ENCODE measurements at places on chromosomes 11 and 22.

- peak; percentile 86 for DNase-seq
Observed at GRCh38 chr22:38733329-38733723, 22.5 kb downstream of the SUN2 start.

DNA sequence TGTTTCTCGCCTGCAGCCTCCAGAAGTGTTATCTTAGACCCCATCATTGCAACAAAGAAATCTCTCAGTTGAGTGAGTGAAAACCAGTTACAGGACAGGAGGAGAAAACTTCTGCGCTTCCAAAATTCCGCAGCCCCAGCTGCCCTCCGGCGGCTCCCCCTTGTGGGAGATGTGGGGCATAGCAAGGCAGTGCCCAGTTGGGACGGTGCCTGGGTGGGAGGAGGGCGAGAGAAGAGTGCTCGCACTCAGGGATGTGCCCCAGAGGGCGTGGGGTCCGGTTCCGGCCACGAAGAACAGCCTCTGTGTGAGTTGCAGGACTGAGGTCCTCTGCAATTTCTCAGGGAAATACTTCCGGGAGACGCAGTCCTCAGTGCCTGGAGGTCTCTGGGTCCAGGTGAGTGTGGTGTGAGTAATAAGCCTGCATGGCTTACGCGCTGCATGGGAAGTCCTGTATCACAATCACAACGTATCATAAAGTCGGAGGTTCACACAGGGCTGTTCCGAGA, 87.0 kb upstream of the BLID start:
- peak; percentile 92 for DNase-seq

- no peak for DNase-seq
Observed at GRCh38 chr11:15605094-15605493, 490.4 kb downstream of the INSC start.

DNA sequence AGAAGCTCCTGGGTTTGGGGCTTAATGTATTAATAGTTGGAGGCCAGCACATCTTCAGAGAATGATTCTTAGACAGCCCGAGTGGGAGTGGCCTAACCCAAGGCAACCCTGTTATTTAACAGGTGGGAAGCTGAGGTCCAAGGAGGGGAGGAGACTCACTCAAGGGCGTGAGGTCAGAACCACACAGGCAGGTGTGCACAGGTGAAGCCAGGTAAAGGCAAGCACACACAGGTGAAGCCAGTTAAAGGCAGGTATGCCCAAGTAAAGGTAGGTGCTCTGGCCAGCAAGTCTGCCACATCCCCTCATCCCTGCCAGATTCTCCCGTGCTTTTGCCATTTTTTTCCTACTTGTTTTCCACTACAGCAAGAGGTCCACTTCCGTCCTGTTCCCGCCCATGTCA, 2.9 kb upstream of the SHANK2 start:
- DNase-seq = no peak

GRCh38 chr11:122703541-122704272, 48.2 kb downstream of the UBASH3B start:
- no peak for DNase-seq

GRCh38 chr11:120168960-120169681, 31.2 kb upstream of the TRIM29 start:
- DNase-seq = peak; percentile 95

GRCh38 chr11:1879342-1879940, 12.3 kb downstream of the PRR33 start:
- DNase-seq = no peak

DNA sequence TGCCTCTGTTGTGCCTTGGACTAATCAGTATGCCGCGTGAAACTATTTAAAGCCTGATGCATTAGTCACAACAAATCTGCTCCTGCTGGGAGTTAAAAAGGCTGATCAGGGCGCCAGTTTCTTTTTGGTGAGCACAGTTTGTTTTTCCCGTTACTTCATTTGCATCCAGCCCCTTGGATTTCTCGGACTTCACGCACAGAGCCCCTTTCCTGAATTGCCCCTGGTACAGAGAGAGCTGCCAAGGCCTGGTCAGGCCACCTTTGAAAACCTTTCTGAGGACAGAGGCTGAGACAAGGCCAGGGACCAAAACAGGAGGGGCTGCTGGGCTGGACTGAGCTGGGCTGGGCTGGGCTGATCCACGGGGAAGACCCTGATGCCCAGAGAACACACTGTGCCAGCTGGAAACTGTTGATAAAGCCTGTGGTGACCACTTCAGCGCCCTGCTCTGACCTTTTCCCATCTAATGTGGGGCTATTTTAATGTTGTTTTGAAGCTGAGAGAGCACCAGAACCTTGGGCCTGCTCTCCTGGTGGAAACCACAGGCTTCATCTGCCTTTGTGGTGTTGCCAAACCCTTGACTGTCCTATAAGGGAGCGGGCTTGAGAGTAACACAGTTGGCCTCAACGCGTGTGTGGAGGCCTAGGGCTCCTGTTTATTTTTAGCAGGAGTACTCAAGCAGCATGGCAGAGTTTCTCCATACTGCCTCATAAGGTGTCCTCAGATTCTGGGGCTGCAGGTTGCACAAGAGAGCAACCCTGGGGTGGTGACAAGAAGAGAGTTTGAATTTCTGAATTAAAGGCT, 44.2 kb downstream of the NAV2 start:
- DNase-seq = no peak

DNA sequence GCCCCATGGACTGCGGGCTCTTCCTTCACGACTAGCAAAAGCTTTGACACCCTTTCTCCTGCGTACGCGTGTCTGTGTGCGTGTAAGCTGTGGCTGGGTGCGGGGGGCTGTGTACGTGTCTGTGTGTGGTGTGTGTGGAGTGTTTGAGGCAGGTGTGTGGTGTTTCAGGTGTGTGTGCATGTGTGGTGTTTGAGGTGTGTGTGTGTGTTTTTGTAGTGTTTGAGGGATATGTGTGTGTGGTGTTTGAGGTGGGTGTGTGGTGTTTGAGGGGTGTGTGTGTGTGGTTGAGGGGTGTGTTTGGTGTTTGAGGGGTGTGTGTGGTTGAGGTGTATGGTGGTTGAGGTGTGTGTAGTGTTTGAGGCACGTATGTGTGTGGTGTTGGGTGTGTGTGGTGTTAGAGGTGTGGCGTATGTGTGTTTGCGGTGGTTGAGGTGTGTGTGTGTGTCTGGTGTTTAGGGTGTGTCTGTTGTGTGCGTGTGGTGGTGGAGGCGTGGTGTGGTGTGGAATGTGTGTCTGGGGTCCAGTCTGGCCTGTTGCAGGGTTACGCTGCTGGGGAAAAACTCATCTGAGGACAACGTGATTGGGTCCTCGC, 687 bp upstream of the ARSA start:
- DNase-seq = peak; percentile 40

- no peak for DNase-seq
Observed at GRCh38 chr11:111185266-111185665, 60.3 kb upstream of the POU2AF2 start.

- no peak for DNase-seq
Observed at GRCh38 chr11:46149826-46150225, 28.6 kb upstream of the PHF21A start.

DNA sequence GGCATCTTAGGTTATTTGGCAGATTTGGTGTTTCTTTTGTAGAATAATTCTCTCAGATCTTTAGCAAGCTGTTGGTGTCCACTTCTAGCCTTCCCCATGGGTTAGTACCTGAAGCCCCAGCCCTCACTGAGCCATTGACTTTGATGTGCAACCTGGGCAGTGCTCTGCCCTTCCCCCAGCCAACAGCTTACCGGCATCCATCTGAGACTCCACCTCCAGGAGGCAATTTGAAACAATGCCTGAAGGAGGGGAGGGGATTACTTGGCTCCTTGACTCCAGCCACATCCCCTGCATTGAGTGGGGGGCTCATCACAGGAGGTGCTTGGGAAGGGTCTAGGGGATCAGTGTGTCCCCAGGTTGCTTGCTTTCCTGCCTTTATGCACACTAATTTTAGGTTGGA, 114.8 kb downstream of the TRIM29 start:
- DNase-seq = peak; percentile 80

- no peak for DNase-seq
Observed at GRCh38 chr22:43263645-43264514, 76.9 kb upstream of the TTLL12 start.

DNA sequence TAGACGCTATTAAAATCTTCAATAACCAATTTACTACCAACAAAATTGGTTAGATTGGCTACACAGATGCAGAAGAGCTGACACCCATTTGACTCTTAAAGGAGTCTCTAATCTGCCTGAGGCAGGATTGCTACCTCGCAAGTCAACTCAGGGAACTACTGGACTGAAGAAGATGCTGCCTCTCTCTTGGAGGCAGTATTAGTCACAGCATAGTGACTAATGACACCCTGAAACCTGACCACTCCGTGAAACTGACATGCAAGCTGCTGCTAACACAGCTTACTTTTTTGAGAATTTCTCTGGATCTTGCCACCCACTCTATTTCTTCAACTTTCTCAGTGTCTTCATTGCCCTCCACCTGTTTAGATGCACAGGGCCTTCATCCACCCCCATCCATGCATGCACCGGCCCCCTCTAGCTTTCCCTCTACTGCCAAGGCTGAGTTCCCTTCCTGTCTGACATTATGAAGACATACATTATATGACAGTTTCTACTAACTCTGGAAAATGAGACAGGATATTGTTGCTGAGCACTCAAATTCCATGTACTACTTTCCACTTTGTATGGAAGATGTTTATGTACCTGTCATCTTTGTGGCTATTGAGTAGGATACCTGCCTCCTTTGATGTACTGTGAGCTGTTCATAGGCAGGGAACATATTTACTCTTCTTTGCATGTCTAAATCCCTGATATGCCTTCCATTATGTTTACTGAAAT, 183.2 kb downstream of the MSANTD4 start:
- DNase-seq = no peak

DNA sequence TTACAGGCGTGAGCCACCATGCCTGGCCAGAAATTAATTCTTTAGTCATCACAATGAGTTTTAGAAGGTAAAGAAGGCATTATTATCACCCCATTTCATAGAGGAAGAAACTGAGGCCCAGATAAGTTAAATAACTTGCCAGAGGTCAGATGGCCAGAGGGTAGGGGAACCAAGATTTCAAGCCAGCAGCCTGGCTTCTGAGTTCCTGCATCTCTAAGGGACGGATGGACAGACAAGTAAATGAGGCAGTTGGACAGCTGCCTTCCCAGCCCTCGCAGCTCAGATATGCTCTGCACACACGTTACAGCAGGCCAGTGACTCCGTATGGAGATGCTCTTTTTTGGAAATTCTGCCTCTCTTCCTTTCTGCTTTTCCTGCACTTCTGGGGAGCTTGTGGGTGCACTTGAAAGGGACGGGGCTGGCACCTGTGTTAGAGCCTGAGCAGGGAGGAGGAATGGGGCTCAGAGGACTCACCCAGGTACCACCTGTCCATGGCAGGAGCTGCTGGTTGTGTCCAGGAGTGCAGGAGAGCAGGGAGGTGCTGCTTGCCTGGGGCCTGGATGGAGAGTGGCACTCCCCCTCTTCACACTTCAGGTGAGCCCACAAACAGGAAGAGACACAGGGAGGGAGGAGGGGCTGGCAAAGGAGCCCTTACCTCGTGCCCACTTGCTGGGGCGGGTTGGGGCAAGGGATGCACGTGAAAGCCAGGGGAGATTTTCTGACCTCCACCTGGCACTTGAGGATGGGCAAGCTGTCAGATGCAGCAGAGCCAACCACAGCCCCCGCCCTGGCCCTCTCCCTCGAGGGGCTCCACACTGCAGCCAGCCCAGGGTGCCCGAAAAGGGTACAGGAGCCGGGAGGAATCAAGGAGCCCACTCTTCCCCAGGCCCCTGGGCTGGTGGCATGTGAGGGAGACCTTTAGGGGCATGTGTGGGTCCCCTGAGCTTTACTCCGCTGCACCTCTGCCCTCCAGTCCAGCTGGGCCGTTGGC, 3.3 kb upstream of the FXYD2 start:
- peak; percentile 51 for DNase-seq

DNA sequence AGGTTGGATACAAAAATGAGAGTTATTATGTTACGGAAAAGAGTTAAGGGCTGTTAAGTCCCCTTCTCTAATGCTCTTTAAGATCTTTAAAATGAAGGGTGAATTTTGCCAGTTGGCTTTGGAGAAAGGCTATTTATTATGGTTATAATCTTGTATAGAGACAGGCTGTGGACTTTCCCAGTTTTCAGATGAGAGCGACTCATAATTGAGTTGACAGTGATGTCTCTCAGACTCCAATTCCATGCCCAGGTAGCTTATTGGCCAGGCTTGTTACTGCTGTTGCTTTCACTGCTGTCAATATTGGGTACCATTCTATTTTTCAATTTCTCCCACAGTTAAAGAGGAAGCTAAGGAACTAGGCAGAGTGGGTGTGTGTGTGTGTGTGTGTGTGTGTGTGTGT, 13.1 kb downstream of the ENDOD1 start:
- DNase-seq = no peak

DNA sequence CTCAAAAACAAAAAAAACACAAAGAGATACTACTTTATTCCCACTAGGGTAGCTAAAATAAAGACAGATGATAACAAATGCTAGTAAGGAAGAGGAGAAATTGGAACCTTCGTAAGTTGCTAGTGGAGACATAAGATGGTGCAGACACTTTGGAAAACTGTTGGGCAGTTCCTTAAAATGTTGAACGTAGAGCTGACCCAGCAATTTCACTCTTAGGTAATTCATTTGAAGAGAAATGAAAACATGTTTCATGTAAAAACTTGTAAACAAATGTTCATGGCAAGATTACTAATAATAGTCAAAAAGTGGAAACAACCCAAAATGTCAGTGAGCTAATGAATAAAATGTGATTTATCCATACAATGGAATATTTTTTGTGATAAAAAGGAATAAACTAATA, 29.2 kb upstream of the ACAT1 start:
- no peak for DNase-seq

DNA sequence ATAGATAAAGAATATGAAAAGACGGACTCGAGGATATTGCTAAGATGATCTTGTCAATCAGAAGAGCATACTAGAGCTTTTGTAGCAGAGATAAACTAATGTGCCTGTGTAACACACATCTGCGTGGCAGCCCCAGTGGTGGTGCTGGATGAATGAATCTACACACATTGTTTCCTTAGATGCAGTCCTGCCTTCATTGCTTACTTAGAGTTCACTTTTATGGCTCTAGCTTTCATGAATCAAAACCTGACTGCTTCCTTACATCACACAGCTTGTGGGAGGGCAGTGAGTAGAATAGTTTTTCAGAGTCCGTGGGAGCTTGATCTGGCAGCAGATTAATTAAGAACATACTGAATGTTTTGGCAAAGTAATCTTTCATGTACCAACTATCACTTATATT, 83.7 kb downstream of the EXT2 start:
- DNase-seq = no peak
